ENCODE measurements at places on chromosomes 7 and 10.

DNA sequence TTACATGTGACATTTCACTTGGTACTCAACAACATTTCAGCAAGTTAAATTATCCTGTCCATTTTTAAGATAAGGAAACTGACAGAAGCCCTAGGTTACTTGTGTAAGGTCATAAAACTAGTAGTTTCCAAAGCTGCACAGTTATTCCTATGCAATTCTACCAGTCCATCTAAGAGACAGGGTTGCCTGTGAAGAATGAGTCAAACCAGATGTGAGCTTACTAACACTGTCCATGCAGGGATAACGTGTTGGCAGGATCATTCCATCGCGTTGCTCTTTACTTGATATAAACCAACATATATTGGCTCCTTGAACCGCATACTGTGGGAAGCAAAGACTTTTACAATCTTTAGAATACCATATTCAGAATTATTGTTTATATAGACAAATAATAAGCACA is 280.9 kb upstream of the HGF start:
- H3K36me3 ChIP-seq = no peaks in the 10 kb centered on the region
- H3K4me1 ChIP-seq = no peaks in the 10 kb centered on the region
- no peaks in the 10 kb centered on the region for H3K27me3 ChIP-seq
- DNase-seq = no peak

DNA sequence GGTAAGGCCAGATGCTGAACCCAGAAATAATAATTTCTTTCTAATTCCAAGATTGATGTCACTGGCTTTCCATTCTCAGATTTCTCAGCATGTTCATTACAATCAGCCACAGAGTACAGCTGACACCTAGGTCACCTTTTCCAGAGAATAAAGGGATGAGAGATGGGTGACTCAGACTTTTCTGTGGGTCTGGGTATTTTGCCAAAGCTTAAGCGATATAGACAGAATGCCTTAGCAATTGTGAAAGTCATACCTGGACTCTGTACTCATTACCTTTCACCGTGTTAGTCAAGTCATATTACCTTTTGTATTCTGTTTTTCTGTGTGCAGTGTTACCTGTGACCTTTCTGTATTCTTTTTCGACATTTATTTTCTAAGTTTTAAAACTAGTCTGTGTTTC is 10.6 kb upstream of the PRTFDC1 start:
- no peaks in the 10 kb centered on the region for H3K27me3 ChIP-seq
- no peak for DNase-seq
- peaks cover 14% of the 10 kb centered on the region for H3K4me1 ChIP-seq
- H3K36me3 ChIP-seq = no peaks in the 10 kb centered on the region

DNA sequence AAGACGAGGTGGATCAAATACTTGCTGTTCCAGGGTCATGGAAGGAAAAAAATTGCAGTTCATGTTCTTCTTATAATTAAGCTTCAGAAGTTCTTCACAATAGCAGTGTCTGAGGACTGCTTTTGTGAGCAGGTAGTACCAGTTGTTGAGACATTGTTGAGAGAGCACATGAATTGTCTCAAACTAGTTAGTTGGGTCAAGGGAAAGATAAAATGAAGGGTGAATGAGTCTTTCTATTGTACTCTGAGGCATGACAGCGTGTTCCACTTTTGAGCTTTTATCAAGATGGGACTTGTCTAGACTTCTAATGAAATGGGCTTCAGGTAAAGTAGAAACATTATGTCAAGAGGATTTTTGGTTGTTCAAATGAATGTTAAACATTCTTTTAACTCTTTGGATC is 26.0 kb downstream of the KAT6B start:
- peaks cover 5% of the 10 kb centered on the region for H3K36me3 ChIP-seq
- H3K4me1 ChIP-seq = peaks cover 34% of the 10 kb centered on the region
- no peaks in the 10 kb centered on the region for H3K27me3 ChIP-seq
- H3K4me3 ChIP-seq = no peak overlapping the region

- no peak for DNase-seq
- no peak overlapping the region for H3K4me3 ChIP-seq
- H3K27ac ChIP-seq = no peak overlapping the region
- H3K27me3 ChIP-seq = no peaks in the 10 kb centered on the region
- no peaks in the 10 kb centered on the region for H3K36me3 ChIP-seq
Measured at GRCh38 chr7:80236681-80237080, 102.0 kb downstream of the GNAI1 start.

GRCh38 chr10:131575877-131576276 is 264.4 kb upstream of the TCERG1L start:
- no peak overlapping the region for H3K4me3 ChIP-seq
- H3K27me3 ChIP-seq = peaks cover 25% of the 10 kb centered on the region
- no peaks in the 10 kb centered on the region for H3K36me3 ChIP-seq
- DNase-seq = peak; percentile 20
- H3K27ac ChIP-seq = no peak overlapping the region
- H3K4me1 ChIP-seq = no peaks in the 10 kb centered on the region

DNA sequence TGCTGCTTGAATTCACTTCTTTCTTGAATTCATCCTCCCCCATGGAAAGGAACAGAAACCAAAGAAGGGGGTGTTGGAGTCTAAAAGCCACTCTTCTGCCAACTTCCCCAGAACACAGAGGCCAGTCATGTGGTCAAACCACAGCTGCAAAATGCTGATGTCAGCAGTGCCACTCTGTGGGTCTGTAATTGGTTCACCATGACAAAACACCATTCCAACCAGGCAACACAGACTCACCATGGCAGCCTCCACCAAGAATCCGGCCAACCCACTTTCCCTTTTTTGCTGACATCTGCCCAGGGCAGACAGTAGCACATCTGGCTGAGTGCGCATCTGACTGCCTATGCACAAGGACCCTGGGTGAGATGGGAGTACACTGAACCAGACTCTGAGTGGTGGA is 16.8 kb downstream of the OSBPL3 start:
- H3K27ac ChIP-seq = no peak overlapping the region
- H3K27me3 ChIP-seq = no peaks in the 10 kb centered on the region
- peak; percentile 28 for DNase-seq
- H3K36me3 ChIP-seq = no peaks in the 10 kb centered on the region

DNA sequence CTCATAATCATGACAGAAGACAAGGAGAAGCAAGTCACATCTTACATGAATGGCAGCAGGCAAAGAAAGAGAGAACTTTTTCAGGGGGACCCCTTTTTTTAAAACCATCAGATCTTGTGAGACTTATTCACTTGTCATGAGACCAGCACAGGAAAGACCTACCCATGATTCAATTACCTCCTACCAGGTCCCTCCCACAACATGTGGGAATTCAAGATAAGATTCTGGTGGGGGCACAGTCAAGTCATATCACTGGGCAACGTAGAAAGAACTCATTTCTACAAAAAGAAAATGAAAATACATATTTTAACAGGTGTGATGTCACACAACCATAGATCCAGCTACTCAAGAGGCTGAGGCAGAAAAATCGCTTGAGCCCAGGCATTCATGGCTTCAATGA is 304.1 kb downstream of the IPMK start:
- DNase-seq = no peak
- no peak overlapping the region for H3K4me3 ChIP-seq
- no peaks in the 10 kb centered on the region for H3K36me3 ChIP-seq
- H3K27ac ChIP-seq = no peak overlapping the region
- H3K4me1 ChIP-seq = no peaks in the 10 kb centered on the region

DNA sequence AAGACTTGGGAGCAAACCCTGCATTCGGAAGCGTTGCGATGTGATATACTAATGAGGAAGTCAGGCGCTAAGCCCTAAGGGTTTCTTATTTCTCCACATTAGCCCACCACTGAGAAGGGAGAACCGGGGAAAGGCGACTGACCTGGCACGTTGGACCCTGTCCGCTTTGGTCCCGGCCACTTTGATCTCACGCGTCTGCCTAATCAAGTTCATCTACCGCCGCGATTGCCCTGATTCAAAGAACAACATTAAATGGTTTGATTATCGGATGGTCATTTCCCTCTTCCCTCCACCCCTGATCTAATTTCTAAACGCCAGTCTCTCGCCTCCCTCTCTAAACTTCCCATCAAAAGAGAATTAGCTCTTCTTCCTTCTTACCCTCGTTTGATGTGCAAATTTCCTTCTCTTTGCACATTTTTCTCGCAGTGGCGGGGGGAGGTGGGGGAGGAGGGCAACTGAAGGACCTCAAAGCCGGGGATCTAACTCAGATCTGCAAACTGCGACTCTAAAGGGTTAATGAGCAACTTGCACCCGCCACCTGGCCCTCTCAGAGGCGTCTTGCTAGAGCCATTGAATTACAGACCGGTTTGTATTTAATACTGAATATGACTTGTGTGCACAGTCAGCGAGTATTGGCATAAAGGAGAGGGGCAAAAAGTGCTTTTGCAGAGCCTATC is 687 bp upstream of the DKK1 start:
- DNase-seq = no peak
- peak overlapping the region; percentile 56 for H3K4me3 ChIP-seq
- no peak overlapping the region for H3K27ac ChIP-seq
- no peaks in the 10 kb centered on the region for H3K27me3 ChIP-seq

DNA sequence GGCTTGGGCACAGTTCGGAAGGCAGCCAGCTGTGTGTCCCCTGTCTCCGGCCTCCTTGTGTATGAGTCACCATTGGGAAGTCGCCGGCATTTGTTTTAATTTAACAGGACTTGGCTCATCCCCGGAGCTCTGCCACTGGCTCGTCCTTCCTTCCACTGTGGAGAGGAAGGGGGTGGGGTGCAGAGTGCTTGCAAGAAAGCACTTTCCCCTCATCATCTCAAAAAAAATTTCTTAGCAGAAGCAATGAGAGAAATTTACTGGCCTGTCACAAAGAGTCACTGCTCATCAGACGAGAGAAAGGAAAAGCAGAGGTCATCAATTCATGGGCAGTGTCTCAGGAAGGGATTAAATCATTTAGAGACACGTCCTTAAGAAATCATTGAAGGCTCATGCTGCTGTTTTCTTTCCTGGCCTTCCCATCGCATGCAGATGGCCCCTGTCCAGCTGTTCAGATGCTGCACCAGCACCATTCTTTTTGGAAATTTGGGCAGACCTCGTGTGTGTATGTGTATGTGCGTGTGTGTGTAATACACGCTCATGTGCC is 93.3 kb downstream of the BMS1 start:
- no peak overlapping the region for H3K27ac ChIP-seq
- H3K4me1 ChIP-seq = peaks cover 7% of the 10 kb centered on the region
- no peak for DNase-seq
- H3K4me3 ChIP-seq = no peak overlapping the region
- H3K27me3 ChIP-seq = no peaks in the 10 kb centered on the region

DNA sequence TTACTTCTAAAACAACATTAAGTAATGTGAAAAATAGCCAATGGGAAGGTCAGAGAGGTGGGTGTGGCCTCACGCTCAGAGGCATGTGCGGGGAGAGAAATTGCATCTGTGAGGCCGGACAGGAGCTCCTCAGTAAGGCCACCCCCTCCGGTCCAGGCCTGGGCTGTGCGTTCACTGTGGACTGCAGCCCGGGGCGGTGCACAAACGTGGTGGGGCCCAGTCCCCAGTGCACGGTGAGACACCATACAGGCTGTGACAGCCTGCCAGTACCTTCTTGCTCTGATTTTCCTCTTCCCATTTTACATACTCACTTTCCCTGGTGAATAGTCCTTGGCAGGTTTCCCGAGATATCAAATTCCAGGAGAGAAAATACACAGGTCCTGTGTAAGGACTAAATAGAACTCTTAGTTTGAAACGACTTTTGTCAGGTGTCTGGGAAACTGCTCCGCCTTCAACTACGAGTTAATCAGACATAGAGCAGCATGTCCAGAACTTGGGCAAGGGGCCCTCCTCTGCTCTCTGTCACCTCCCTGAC is 174.1 kb upstream of the MKI67 start:
- H3K4me3 ChIP-seq = no peak overlapping the region
- no peak for DNase-seq
- no peak overlapping the region for H3K27ac ChIP-seq
- H3K27me3 ChIP-seq = peaks cover 12% of the 10 kb centered on the region

- no peaks in the 10 kb centered on the region for H3K4me1 ChIP-seq
- H3K27ac ChIP-seq = no peak overlapping the region
- DNase-seq = no peak
Measured at GRCh38 chr7:1979591-1980560, 252.9 kb downstream of the MAD1L1 start.

DNA sequence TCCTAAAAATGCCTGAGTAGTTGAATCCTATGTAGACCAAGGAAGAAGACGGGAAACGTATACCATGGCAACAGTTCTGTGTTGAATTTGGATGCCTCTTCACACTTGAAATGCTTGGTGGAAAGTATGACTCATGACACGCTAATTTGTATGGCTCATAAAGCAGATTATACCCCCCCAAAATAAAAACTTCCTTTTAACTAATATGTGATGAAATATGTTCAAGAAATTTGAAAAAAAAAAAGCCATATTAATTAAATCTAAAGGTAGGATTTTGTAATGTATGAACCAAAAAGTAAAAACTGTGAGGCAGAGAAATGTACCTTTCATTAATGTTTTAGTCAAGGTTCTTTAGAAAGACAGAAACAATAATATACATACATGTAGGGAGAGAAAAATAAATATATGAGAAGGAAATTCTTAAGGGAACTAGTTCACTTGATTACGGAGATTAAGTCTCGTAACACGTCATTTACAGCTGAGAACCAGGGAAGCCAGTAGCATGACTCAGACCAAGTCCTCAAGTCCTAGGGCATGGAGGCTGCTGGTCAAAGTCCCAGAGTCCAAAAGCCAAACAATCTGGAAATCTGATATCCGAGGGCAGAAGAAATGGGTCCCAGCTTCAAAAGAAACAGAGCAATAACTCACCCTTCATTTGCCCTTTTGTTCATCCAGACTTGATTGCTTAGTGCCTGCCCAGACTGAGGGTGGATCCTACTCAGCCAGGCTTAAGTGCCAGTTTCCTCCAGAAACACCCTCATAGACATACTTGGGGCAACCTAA is 485.1 kb downstream of the SEMA3D start:
- no peak overlapping the region for H3K27ac ChIP-seq
- DNase-seq = peak; percentile 31
- no peaks in the 10 kb centered on the region for H3K27me3 ChIP-seq
- H3K4me3 ChIP-seq = no peak overlapping the region
- no peaks in the 10 kb centered on the region for H3K36me3 ChIP-seq

- no peak overlapping the region for H3K27ac ChIP-seq
- no peak for DNase-seq
- H3K4me3 ChIP-seq = no peak overlapping the region
- peaks cover 6% of the 10 kb centered on the region for H3K4me1 ChIP-seq
- H3K27me3 ChIP-seq = no peaks in the 10 kb centered on the region
Measured at GRCh38 chr10:43644252-43644651, 4.4 kb downstream of the ZNF32 start.

Measured in stomach (tissue), 19 donors.